ENCODE measurements at places on chromosomes 5 and 9. TPM values are rescaled to one million over a fixed set of nuclear protein-coding genes. Genes with fewer than 3 reads are reported as not detected.

- no peak for DNase-seq
- H3K27me3 ChIP-seq = no peaks in the 10 kb centered on the region
- H3K27ac ChIP-seq = no peak overlapping the region
- H3K36me3 ChIP-seq = no peaks in the 10 kb centered on the region
- no peaks in the 10 kb centered on the region for H3K4me1 ChIP-seq
Observed at GRCh38 chr9:131892162-131892707, 152.4 kb upstream of the RAPGEF1 start.

GZMA gene
- total RNA-seq = 1.0 TPM

CARD9 gene
- 3.0 TPM for total RNA-seq

DNA sequence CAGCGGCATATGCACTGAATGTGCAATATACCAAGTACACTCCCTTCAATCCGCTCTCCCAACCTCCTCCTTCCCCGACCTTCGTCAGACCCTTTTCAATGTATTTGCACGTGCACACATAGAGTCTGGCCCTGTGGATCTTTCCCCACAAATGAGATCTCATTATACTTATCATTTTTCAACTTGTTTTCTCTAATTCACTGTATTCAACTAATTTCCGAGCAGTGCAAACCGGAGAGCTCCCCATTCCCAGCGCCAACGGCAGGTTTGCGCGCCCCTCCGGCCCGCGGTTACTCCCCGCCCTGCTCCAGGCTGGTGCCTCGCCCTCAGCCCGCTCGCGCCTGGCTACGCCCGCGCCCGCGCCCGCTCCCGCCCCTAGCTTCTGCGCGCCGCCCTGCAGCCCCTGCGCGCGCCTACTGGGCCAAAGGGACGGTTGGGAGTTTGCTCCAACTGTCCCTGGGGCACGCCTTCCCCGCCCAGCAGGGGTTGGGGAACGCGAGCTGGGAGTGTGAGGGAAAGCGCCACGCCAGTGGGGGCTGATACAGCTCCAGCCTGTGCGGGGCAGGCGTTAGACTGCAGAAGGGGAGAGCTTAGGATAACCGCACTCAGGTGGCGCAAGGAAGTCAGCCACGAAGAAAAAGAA lies 3.3 kb upstream of the CDC20B start:
- no peak for DNase-seq
- peak overlapping the region; percentile 41 for H3K4me3 ChIP-seq
- no peak overlapping the region for H3K27ac ChIP-seq
- H3K27me3 ChIP-seq = no peaks in the 10 kb centered on the region
- H3K4me1 ChIP-seq = peaks cover 5% of the 10 kb centered on the region
- no peaks in the 10 kb centered on the region for H3K36me3 ChIP-seq

DNA sequence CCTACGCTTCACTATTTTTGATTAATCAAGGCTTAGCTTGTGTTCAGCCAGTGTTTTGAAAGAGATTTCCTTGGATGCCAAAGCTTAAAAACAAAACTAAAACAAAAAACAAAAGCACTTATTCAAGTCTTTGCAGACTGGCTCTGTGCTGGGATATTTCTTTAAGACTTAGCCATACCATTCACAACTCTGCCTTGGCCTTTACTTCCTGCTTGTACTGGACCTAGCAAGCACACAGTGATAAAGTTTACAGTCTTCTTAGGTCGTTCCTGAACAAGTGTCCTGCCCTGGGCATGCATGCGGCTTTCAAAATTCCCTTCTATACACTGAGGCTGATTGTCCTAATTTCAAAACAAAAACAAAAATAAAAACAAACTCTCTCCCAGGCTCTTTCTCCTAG lies 20.7 kb downstream of the FBXL17 start:
- H3K4me1 ChIP-seq = no peaks in the 10 kb centered on the region
- H3K36me3 ChIP-seq = no peaks in the 10 kb centered on the region
- no peak overlapping the region for H3K27ac ChIP-seq
- DNase-seq = no peak
- H3K27me3 ChIP-seq = no peaks in the 10 kb centered on the region
- no peak overlapping the region for H3K4me3 ChIP-seq

DNA sequence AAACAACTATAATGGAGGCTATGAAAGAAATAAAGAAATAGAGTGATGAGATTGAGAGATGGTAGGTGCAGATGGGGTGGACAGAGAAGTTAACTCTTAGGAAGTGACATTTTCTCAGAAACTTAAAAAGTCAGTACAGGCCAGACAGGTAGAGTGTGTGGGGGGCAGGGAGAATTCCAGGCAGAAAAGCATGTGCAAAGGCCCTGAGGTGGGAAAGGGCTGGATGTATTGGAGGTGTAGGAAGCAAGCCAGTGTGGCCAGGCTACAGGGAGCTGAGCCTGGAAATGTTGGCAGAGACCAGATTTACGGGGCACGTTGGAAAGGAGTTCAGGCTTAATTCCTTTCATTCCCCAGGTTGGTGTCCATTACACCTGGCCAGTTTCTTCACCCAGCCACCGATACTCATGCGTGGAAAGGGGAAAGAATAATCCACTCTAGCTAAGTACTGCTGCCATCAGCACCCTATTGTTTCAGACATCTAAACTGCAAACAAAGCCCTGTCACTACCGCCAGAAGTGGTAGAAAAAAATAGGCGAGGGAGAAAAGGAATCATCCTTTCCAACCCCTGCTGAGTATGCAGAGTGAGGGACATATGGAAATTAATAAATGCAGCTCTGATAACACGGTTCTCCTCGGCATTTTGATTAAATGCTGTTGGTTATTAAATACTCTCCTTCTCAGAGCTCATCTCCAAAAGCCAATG lies 116.8 kb upstream of the GPR151 start:
- no peaks in the 10 kb centered on the region for H3K36me3 ChIP-seq
- H3K4me1 ChIP-seq = no peaks in the 10 kb centered on the region
- H3K4me3 ChIP-seq = no peak overlapping the region

DNA sequence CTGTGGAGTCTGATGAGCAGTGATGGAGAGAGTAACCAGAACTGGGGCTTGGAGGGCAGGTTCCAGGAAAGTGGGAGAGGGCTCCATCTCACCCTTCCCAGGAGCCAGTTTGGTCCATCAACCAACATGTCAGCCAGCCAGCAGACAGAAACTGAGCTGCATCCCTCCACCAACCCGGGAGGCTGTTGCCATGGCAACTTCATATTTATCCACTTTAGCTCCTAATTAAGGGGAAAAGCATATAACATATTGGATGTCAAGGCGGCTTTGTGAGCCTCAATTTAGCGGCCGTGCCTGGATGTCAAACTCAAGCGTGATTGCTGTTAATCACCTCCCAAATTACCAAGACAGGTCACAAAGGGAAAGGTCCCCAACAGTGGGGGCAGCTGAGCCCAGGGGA lies 81.5 kb upstream of the ARAP3 start:
- no peak for DNase-seq
- no peaks in the 10 kb centered on the region for H3K36me3 ChIP-seq
- H3K27me3 ChIP-seq = no peaks in the 10 kb centered on the region
- no peak overlapping the region for H3K27ac ChIP-seq
- H3K4me1 ChIP-seq = no peaks in the 10 kb centered on the region
- no peak overlapping the region for H3K4me3 ChIP-seq

- DNase-seq = no peak
- no peaks in the 10 kb centered on the region for H3K36me3 ChIP-seq
- H3K4me3 ChIP-seq = no peak overlapping the region
- peaks cover 9% of the 10 kb centered on the region for H3K4me1 ChIP-seq
Observed at GRCh38 chr9:121564504-121565260, 65.0 kb upstream of the GGTA1 start.

GRCh38 chr5:95858023-95858461 lies 35.5 kb upstream of the GLRX start:
- H3K27ac ChIP-seq = peak overlapping the region; percentile 84
- no peak for DNase-seq
- H3K4me1 ChIP-seq = no peaks in the 10 kb centered on the region
- no peaks in the 10 kb centered on the region for H3K36me3 ChIP-seq

KIF27 gene
- 6.9 TPM for total RNA-seq

- no peak overlapping the region for H3K4me3 ChIP-seq
- H3K4me1 ChIP-seq = no peaks in the 10 kb centered on the region
- H3K27ac ChIP-seq = no peak overlapping the region
- H3K27me3 ChIP-seq = no peaks in the 10 kb centered on the region
Observed at GRCh38 chr9:123003466-123003865, 30.0 kb upstream of the GPR21 start.

TEX53 gene
- not detected for total RNA-seq

DNA sequence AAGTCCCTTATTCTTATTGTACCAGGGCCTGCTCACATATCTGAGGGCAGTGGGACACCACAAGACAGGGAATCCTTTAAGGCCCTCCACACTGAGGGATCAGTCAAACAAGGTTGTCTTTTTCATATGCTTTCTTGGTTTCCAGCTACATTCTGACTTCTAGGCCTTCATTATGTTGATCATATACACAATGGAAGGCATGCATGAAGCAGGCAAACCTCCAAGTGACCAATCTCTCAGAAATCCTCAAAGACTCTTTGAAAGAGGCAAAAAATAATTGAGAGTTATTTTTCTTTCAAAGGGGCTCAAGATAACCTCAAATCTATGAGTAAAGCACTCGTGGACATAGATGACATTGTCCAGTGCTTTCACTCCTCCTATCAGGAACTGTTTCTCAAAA lies 1195.9 kb upstream of the ACO1 start:
- H3K4me3 ChIP-seq = no peak overlapping the region
- H3K27me3 ChIP-seq = no peaks in the 10 kb centered on the region
- H3K36me3 ChIP-seq = no peaks in the 10 kb centered on the region
- H3K4me1 ChIP-seq = no peaks in the 10 kb centered on the region
- no peak for DNase-seq

DNA sequence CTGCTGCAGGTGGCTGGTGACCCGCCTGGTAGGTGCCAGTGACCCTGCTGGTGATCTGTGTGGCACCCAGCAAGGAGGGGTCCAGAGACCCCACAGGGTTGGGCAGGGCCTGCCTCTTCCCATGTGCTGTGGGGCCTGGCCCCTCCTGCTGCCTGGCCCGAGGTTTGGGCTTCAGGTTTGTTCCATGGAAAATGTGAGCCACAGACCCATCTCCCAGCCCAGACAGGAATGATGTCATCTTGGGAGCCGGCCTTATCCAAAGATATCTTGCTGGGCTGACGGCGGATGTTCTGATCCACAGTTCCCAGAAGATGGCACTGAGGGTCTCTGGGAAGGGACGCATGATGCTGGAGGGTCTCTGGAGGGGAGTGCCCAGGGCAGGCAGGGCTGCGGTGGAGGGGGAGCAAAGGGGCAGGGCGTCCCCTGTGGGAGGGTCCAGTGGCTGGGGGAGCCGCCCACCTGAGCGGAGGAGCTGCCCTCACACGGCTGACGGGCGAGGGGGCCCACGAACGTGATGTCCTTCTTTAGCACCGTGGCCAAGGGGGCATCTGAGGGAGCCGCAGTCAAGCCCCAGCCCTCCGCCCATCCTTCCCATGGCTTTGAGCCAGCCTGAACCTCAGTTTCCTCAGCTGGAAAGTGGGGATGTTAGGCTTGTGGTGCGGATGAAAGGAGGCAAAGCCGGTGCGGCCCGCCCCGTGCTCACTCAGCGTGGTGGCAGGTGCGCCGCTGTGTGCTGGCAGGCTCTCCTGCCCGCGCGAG lies 68.1 kb downstream of the COL5A1 start:
- DNase-seq = no peak
- no peak overlapping the region for H3K4me3 ChIP-seq
- H3K36me3 ChIP-seq = no peaks in the 10 kb centered on the region
- H3K4me1 ChIP-seq = no peaks in the 10 kb centered on the region
- H3K27ac ChIP-seq = peak overlapping the region; percentile 61
